Neural progenitor cell (in vitro differentiated cells): ENCODE measurements at places on chromosomes 16 and 17. TPM values are rescaled to one million over a fixed set of nuclear protein-coding genes. Genes with fewer than 3 reads are reported as not detected.

DNA sequence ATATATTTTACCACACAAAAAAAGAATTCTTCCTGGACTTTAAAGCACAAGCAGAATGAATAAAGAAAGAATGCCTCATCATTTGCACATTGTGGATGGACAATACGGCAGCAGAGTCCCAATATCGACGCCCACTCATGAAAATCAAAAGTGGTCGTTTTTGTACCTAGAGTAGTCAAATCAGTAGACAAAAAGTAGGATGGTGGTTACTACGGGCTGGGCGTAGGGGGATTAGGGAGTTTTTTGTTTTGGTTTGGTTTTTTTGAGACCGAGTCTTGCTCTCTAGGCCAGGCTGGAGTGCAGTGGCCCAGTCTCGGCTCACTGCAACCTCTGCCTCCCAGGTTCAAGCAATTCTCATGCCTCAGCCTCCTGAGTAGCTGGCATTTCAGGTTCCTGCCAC, 8.6 kb upstream of the CENPV start:
- DNase-seq = no peak

DNA sequence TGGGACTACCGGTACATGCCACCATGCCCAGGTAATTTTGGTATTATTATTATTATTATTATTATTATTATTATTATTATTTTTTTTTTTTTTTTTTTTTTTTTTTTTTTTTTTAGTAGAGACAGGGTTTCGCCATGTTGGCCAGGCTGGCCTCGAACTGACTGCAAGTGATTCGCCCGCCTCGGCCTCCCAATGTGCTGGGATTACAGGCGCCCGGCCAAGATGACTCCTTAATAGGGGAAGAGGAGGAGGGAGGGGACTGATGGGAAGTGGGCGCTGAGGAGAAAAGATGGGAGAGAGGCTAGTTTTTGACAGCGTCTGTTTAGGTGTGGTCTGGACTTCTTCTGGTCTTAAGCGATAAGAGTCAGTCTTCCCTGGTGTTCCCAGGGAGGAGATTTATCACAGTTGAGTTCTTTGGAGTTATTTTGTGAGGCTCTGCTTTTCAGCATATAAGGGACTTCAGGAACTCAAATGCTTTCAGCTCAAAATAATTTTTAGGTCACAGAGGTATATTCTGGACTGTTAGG, 34.4 kb upstream of the SLC5A10 start:
- no peak for DNase-seq

DNA sequence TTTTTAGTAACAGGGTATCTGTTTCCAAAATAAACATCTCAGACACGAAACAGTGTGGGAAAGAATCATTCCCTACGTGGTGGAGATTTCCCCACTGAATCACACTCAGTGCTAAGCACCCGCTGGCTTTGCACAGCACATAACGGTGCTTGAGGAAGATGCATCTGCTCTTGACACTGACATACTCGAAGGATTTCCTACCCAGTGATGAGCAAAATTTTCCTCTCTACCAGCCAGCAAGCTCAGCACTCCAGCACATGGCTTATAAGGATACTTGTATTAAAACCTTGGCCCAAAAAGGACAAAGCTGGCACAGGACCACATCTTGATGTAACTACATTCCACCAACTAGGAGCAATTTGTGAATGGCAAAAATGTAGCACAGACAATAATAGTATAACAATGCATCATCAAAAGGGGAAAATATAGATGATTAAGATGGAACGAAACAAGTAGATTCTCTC, 59.0 kb downstream of the ANKFY1 start:
- DNase-seq = no peak

DNA sequence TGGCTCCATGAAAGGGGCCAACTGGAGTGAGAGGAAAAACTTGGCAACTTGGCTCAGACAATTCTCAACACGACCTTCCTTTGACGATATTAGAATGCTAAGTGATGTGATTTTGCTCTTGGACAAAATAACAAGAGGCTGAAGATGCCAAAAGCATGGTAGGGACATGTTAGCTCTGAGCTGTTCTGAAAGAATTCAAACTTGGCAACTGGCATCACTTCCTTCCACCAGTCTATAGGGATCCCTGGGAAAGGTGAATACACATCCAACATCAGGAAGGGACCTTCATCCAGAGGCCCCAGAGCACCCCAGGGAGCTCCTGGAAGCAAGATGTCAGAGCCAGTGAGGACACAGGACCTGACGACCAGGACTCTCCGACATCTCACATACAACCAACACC, 4.3 kb downstream of the KRT37 start:
- no peak for DNase-seq

DNA sequence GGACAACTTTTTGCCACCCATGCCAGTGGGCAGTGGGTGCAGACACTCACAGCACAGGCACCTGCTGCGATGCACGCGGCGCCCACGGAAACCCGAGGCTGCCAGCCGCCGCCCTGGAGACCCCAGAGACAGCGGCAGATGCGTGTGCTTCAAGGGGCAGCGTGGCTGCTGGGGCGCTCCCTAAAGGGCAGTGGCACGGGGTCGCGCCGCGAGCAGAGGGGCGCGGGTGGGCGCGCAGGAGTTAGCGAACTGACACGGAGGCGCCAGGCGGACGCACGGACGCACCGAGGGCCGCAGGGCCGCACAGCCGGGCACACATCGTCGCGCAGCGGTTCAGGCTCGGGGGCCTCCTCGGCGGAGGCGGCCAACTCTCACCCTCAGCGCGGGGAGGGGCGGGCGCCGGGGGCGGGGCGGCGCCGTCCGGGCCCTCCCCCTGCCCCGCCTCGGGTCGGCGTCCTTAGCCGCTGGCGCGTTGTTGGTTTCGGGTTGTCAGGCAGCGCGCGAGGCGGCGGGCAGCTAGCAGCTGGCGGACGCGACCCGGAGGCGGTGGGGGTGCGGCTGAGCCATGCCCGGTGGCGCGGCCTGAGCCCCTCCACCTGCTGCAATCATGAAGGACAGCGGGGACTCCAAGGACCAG, at the start of gene KIF19:
KIF19 (plus strand) TSS at position 484 of the 637 bp plus-strand sequence; CDS start at position 608, 124 bp downstream.
- peak; percentile 85 for DNase-seq

- DNase-seq = no peak
Observed at GRCh38 chr16:65618931-65619330, 497.1 kb upstream of the CDH11 start.

GRCh38 chr16:66346221-66346620, 20.3 kb upstream of the CDH5 start:
- DNase-seq = no peak

DNA sequence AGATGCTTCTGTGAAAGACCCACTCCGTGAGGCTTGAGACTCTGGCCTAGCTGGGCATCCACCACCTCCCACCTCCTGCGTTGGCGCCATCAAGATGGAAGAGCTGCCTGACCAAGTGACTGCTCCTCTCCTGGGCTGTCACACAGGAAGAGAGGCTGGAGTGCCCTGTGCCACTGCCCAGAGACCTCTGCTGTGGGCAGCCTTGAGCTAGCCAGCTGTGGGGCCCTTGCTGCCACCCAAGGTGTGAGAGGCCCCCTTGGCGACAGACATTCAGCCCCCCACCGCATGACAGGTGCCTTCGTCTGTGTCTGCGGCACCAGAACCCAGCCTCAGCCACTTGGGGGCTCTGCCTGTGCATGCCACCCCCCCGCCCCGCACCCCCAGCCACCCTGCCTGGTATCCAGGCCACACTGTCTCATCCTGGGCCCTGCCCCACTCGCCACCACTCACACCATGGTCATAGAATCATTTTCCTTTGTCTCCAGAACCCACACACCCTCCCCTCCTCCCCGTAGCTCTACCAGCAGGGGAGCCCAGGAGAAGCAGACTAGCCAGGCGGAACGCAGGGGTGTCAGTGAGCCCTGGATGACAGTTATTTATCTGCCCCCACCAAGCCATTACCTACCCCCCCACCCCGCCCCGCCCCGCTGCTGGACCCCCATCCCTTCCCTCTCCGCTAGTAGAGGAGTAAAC, 120.9 kb upstream of the LHX1 start:
- peak; percentile 1 for DNase-seq

GRCh38 chr17:65489413-65490155, 71.9 kb downstream of the AXIN2 start:
- no peak for DNase-seq

DNA sequence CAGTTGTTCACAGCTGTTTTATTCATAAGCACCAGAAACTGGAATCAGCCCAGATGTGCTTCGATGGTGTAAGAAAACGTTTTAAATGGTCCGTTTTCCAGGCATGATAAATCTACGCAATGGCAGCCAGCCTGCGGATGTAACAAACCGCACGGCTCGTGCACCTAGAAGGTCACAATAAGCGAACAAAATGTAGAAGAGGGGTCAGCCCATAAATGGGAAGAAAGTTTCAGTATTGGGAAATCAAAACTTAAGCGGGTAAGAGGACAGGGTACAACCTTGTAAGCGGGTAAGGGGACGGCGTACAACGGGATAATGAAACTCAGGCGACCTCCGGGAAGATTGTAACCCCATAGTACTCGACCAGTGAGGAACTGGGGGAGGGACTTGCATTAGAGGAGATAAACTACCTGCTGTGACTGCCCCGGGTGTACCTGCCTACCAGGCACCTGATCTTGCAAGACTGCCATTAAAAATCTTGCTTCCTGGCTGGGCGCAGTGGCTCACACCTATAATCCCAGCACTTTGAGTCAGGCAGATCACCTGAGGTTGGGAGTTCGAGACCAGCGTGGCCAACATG, 66.6 kb downstream of the ANKRD11 start:
- DNase-seq = no peak

DNA sequence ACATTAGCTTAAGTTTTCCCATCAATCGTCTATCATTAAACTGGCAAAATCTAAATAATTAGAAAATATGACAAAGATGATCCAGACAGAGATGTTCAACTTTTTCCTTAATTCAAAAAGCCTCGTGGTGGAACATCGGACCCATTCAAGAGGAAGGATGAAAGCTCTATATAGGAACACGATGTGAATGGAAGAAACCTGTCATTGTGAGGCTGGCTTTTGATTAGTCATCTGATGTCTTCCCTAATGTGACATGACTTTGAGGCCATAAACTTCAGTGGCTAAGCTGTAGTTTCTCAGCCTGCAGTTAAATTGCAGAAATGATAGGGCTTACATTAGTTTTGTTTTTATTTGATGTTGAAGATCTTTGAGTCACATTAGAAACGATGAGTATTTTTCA, 1.0 kb downstream of the AMZ2 start:
- no peak for DNase-seq

- no peak for DNase-seq
Observed at GRCh38 chr17:17126131-17127110, 79.7 kb downstream of the PLD6 start.

DNA sequence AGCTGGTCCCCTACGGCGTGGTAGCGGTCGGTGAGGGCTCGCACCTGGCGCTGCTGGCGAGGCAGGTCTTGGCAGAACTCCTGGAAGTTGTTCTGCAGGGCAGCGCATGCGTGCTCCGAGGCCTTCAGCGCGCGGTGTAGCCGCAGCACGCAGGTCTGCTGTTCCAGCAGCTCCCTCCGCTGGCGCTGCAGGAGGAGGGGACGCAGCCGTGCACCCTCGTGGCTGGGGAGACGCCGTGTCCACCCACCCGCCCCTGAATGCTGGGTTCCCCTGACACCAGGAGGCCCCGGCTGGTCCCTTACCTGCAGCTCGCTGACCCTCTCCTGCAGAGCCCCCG, 12.2 kb downstream of the EVPL start:
- DNase-seq = no peak

DNA sequence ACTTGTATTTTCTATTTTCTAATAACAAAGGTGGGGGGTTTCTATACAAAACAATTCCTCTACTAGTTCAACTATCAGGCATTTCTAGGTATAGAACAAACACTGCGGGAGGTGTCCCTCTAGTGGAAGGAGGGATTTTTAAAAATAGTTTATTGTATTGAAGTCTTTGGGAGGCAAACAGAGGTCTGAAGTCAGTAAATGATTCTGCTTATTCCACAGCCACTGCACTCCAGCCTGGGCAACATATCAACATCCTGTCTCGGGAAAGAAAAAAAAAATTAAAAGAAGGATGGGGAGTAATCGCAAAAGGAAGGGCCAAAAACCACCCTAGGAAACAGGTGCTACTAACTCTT, 648 bp upstream of the ERCC4 start:
- peak; percentile 42 for DNase-seq

Gene LGALS9
- total RNA-seq = 0.37 and 0.54 TPM in 2 replicates

Gene SCNN1G
- not detected in 2 replicates for total RNA-seq

Gene AFMID
- total RNA-seq = 76.8 and 78.4 TPM in 2 replicates
